ENCODE measurements at places on chromosomes 16 and 17. TPM values are rescaled to one million over a fixed set of nuclear protein-coding genes. Genes with fewer than 3 reads are reported as not detected.

The SBK1 gene
- total RNA-seq: 1.9 TPM

The G6PC1 gene
- not detected for total RNA-seq

The SOX9 gene
- total RNA-seq: 5.4 TPM

The CACNG5 gene
- total RNA-seq: not detected

- no peak for DNase-seq
- no peak overlapping the region for H3K4me3 ChIP-seq
- no peaks in the 10 kb centered on the region for H3K36me3 ChIP-seq
- H3K27me3 ChIP-seq: peaks cover 27% of the 10 kb centered on the region
Observed at GRCh38 chr16:51129105-51129504, 22.0 kb downstream of the SALL1 start.

DNA sequence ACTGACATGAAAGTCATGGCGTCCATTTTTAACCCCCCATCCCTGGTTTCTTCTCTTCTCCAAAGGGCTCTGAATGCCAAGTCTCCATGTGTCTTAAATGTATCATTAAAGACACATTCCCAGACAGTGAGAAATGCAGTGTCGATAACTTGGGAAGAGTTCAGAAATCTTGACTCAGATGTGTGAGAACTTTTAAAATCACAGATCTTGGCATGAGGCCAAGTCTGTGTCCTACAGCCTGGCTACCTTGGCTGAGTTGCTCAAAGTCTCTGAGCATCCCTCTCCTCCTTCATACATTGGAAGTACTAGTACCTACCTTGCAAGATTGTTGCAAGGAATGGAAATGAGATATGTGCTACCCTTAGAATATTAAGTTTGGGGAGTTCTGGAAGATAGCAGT, 1046.5 kb upstream of the RBFOX1 start:
- no peak for DNase-seq
- H3K4me1 ChIP-seq: no peaks in the 10 kb centered on the region
- no peak overlapping the region for H3K27ac ChIP-seq
- H3K36me3 ChIP-seq: no peaks in the 10 kb centered on the region
- H3K4me3 ChIP-seq: no peak overlapping the region
- H3K27me3 ChIP-seq: no peaks in the 10 kb centered on the region

GRCh38 chr17:65154770-65155589, 17.8 kb downstream of the RGS9 start:
- no peak overlapping the region for H3K4me3 ChIP-seq
- no peak overlapping the region for H3K27ac ChIP-seq
- H3K36me3 ChIP-seq: no peaks in the 10 kb centered on the region
- no peak for DNase-seq

- no peak overlapping the region for H3K4me3 ChIP-seq
- no peaks in the 10 kb centered on the region for H3K4me1 ChIP-seq
- no peak for DNase-seq
- H3K27ac ChIP-seq: no peak overlapping the region
- H3K36me3 ChIP-seq: no peaks in the 10 kb centered on the region
Observed at GRCh38 chr16:10098991-10099390, 83.2 kb downstream of the GRIN2A start.

DNA sequence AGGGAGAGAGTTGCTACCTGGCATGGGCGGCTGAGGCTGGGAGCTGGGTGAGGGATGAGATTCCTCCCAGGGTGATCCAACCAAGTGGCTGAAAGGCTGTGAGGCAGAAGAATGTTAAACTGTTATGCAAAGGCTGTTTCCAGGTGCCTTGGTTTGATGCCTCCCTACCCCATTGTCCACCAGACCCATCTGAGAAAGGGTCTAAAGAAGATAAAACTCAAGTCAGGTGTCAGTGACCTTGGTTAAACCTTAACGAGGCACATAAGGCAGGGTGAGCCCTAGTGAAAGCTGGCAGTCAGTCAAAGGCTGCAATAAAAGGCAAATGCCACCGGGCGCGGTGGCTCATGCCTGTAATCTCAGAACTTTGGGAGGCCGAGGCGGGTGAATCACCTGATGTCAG, 23.8 kb downstream of the LDHD start:
- H3K4me1 ChIP-seq: peaks cover 22% of the 10 kb centered on the region
- peaks cover 7% of the 10 kb centered on the region for H3K36me3 ChIP-seq
- H3K27ac ChIP-seq: no peak overlapping the region
- no peak overlapping the region for H3K4me3 ChIP-seq
- no peaks in the 10 kb centered on the region for H3K27me3 ChIP-seq
- no peak for DNase-seq

DNA sequence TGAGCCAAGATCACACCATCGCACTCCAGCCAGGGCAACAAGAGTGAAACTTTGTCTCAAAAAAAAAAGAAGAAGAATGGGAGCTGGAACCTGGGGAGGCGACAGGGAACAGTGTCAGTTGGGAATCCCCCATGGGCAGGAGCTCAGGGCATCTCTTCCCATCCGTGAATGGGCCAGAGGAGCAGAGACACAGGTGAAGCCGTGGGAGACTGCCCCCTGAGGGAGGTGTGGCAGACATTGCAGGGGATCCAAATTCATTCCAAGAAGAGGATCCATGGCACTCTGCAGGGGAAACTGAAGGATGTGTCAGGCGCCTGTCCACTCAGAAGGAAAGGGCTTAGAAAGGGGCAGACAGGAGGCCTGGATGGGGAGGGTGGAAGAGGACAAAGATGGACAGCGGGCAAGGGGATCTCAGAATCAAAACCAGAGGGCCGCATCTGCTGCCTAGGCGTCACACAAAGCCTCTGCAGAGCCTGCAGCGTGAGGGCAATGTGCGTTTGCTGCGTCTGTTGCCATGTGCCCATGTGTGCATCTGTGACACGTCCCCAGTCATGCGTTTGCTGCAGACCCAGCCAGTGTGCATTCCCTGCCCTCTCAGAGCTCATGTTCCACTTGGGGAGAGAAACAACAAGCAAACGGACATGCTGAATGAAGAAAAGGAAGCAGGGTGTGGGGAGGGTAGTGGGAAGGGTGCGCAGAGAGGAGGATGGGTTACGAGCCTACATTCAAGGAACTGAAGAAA, 30.6 kb upstream of the TNRC6C start:
- H3K4me3 ChIP-seq: no peak overlapping the region
- DNase-seq: no peak

GRCh38 chr16:81071805-81072204, 5.2 kb downstream of the C16orf46 start:
- peaks cover 6% of the 10 kb centered on the region for H3K4me1 ChIP-seq
- H3K27ac ChIP-seq: no peak overlapping the region
- H3K27me3 ChIP-seq: no peaks in the 10 kb centered on the region
- no peak for DNase-seq
- H3K36me3 ChIP-seq: no peaks in the 10 kb centered on the region

- H3K4me1 ChIP-seq: no peaks in the 10 kb centered on the region
- no peak for DNase-seq
- no peak overlapping the region for H3K4me3 ChIP-seq
- no peaks in the 10 kb centered on the region for H3K36me3 ChIP-seq
- no peak overlapping the region for H3K27ac ChIP-seq
Observed at GRCh38 chr16:54493061-54493460, 206.5 kb upstream of the IRX3 start.

DNA sequence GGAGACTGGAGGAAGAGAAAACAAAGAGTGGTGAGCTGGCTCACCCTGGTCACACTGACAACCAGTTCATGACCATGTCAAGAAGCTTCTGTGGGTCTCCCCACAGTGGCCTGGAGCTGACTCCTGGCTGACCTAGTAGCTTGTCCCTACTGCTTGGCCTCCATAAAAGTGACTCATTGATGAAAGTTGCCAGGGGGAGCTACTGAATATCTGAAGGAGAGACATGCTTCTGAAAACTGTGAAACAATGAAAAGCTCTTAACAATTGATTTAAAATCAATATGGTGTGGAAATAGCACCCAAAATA, 22.0 kb downstream of the SMPD3 start:
- H3K4me3 ChIP-seq: no peak overlapping the region
- H3K4me1 ChIP-seq: no peaks in the 10 kb centered on the region
- no peak overlapping the region for H3K27ac ChIP-seq

DNA sequence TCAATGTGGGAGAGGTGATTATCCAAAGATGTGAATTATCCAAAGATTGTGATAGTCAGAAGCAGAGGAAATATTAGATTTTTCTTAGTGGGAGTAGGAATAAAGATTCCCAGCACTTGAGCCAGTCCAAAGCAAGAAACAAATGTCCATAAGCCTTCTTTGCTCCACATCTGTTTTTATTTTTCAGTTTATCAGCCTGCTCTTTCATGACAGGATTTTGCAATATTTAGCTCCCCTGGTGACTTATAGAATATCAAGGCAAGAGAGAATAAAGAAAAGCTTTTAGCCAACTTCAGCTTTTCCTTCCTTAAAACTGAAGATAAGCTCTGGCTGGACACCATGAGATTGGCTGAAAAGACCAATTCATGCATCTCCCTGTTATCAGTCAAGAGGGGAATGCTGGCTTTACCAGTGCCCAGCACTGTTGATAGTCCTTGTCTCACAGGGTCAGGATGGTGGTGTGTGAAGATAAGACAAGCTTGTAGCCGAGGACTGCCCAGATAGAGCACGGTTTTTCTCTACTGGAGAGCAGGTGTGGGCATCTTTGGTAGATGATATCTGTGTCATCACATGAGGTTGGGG, 706.5 kb downstream of the KCNJ2 start:
- no peaks in the 10 kb centered on the region for H3K4me1 ChIP-seq
- H3K4me3 ChIP-seq: no peak overlapping the region
- no peak overlapping the region for H3K27ac ChIP-seq
- H3K36me3 ChIP-seq: no peaks in the 10 kb centered on the region

GRCh38 chr17:57512691-57513090, 232.4 kb downstream of the CCDC182 start:
- H3K4me1 ChIP-seq: peaks cover 8% of the 10 kb centered on the region
- H3K27me3 ChIP-seq: no peaks in the 10 kb centered on the region
- no peak overlapping the region for H3K4me3 ChIP-seq
- no peak for DNase-seq
